GDM1 (cell line): ENCODE measurements at places on chromosomes 12 and 14.

DNA sequence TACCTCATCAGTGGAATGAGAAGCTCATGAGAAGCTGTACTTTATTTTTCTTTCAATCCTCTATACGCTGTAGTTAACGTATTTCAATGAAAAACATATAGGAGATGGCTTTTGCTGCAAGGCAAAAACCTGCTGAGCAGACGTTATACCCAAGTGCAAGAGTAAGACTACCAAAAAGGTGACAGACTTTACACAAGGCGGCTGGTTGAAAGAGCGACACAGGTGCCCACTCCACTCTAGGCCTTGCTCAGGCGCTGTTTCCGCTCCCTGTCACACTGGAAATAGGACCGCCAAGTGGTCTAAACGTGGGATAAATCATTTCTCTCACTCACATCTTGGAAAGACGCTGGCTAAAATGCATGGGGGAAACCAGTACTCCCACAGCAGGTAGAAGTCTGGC lies 54.5 kb downstream of the PPP2R5C start:
- no peak for DNase-seq

DNA sequence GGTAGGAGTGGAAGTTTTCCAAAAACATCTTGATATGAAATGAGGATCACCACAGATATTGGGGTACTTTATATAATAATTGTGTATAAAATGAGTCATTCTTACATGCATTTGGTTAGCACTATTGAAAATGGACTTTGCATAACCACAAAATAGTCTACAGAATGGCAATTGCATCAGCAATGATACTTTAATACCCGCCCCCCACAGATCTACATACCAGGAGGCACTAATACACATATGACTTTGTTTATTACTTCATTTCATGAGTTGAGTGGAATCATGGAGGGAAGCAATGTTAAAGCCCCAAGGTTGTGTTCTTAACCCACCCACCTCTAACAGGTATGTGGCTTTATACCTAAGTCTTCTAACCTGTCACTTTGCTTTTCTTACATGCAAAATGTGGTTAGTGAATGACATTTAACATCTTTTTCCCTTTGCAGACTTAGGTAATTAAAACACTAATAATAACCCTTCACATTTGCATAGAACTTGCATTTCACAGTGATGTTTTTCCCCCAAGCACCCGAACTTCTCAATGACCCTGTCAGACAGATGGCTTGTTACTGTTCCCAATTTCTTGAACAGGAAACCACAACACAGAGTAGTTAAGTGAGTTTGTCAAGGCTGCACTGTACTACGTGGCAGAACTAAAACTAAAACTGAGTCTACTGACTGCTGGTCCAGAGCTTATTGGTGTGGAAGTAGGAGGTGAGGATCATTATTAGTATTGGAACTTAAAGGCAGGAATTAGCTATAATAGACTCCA lies 101.9 kb downstream of the NPAS3 start:
- DNase-seq: no peak

GRCh38 chr12:80491166-80491565 lies 47.1 kb downstream of the PTPRQ start:
- no peak for DNase-seq

DNA sequence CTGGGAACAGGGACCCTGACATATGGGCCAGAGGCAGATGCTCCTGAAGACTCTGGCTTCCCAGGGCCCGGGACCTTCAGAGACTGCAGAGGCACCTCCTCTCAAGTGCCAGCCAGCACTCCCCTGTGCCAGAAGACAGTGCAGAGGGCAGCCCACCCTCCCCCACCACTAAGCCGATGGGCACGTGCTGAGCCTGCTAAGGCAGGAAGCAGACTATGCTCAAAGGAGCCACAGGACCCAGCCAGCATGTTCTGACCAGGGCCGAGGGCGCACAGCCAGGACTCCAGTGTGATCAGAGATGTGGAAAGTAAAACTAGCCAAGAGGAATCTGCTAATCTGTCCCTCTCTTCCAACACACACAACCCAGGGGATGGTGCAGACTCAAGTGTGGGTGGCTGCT lies 29.8 kb downstream of the DIO3 start:
- DNase-seq: no peak

GRCh38 chr12:56071648-56072047 lies 8.3 kb upstream of the ERBB3 start:
- no peak for DNase-seq

DNA sequence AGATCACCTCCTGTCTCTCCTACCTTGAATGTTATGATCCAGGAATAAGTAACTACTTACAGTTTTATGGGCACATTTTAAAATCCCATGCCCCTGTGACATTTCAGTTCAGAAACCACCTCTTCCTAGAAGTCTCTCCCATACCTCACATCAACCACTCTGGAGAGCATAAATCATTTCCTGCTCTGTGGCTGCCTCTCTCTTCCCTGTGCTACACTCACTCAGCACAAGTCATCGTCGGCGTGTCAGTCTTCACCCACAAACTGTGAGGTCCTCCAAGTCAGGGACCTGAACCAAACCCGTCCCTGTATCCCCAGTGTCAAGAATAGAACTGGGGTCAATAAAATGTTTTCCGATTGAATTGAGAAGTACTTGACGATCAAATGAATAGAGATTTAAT lies 863.3 kb downstream of the BCL11B start:
- no peak for DNase-seq

- DNase-seq: no peak
Measured at GRCh38 chr14:77219591-77219990, 38.0 kb downstream of the TMEM63C start.

GRCh38 chr12:103422746-103423515 lies 72.8 kb downstream of the C12orf42 start:
- no peak for DNase-seq

DNA sequence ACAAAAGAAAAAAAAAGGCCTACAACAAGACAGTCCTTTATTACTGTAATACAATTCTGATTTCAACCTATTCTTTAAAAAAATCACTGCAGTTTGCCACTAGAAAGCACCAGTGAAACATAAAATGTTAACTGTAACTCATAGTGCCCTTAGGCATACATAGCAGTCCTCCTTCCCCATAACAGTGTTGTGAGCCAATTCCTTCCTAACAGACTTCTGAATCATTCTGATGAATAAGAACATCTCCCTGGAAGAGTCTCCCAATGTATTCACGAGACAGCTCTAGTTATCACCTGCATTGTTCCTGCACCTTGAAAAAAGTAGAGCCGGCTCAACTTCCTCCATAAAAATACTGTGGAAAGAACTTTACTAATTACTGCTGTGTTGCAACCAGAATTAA lies 213.6 kb upstream of the FSCB start:
- no peak for DNase-seq

GRCh38 chr14:22210906-22211305 lies 378.1 kb downstream of the DAD1 start:
- no peak for DNase-seq

GRCh38 chr12:111337371-111337770 lies 31.5 kb downstream of the PHETA1 start:
- DNase-seq: no peak

DNA sequence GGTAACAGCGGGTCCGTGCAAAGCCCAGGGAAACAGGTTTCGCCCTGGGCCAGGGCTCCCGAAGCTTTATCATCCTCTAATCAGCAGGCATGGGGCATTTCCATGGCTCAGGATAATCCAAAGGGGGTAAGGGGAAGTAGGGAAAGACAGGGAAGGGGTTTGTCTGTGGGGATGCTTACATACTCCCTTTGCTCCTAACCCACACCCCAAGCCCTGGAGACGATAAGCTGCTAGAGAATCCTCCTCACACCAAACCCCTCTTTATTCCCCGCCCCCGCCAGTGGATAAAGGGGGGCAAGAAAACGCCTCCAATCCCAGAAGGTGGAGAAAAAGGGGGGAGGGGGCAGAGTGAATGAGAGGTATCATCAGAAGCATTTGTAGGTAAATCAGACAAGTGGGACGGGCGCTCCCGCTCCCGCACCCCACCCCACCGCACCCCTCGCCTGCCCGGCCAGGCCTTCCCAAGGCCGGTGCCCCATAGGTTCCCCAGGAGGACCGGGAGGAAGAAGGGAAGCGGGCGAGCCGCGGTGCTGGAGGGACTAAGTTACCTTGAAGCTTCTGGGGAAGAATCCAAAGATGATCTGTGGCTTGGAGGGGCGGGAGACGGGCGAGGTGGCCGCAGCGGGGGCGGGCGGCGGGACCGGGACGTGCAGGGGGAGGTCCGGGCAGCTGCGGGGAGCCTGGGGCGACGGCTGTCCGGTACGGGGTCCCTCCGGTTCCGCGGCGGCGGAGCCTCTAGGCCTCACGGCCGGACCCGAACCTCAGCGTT lies 762 bp downstream of the PPP2R5E start:
- DNase-seq: no peak

DNA sequence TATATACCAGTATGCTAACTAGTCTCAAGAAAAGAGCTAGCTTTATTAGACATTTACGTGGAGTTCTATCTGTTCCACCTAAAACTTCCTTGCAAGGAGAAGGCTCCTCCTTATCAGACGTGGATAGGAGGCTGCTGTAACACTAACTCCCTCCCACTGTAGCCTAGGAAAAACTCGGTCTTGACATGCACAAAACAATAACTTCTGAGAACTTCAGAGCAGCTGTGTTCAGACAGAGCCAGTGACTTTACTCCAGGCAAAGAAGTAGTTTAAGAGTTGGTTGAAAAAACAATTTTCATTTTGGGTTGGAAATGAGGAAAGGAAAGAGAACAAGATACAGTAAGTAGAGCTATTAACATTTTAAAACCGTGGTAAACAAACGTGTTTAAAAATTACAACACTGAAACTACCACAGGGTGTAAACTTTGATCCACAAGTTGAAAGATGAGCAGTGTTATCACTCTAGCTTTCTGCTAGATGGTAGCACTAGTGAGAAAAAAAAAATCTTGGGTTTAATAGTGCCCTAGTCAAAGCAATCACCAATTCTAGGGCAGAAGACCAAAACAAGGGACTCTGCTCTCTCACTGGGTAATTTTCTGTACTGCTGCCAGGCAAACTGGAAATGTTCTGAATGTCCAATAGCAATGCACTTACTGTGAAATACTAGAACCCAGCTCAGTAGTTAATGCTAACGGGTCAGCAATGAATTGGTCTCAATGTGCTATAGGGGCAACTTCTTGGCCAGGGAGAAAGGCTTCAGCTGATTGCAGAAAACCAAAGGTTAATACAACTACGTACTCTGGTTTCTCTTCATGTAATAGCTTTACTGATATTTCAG lies 2.4 kb downstream of the ATF7 start:
- no peak for DNase-seq

DNA sequence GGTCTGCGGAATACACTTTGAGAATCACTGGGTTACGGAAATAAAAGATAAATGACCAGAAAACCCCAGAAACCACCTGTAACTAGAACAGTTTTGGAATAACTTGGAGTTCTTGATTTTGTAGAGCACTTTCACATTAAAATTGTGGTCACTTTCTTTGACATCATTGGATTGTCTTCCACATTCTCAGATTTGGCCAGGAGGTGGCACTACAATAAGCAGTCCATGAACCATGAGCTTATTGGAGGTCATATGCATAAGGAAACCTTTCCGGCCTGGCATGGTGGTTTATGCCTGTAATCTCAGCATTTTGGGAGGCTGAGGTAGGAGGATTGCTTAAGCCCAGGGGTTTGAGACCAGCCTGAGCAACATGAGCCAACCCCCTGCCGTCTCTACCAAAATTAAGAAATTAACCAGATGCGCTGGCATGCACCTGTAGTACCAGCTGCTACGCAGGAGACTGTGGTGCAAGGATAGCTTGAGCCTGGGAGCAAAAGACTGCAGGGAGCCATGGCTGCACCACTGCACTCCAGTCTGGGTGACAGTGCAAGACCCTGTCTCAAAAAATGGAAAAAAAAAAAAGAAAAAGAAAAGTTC lies 107.7 kb upstream of the CAND1 start:
- peak; percentile 1 for DNase-seq

DNA sequence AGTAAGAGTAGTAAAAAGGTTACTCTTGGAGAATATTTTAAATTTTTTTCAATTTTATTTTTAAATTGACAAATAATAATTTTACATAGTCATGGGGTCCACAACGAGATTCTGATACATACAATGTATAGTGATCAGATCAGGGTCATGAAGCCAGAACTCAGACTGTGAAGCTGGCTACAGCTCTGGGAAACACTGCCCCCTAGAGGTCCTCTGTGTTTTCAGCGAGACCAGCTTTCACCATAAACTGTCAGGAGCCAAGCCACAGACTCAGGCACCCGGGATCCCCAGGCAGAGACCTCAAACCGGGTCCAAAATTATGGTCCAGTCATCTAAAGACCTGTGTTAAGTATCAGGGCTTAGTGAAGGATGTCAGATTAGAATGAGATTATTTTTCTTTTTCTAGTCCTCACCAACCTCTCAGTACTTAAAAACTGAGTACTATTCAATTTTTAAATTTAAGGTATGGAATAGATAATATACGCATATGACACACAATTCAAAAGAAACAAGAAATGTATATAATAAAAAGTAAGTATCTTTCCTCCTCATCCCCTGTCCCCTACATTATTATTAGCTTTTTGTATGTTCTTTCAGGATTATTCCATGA lies 397.1 kb downstream of the MDGA2 start:
- peak; percentile 22 for DNase-seq

DNA sequence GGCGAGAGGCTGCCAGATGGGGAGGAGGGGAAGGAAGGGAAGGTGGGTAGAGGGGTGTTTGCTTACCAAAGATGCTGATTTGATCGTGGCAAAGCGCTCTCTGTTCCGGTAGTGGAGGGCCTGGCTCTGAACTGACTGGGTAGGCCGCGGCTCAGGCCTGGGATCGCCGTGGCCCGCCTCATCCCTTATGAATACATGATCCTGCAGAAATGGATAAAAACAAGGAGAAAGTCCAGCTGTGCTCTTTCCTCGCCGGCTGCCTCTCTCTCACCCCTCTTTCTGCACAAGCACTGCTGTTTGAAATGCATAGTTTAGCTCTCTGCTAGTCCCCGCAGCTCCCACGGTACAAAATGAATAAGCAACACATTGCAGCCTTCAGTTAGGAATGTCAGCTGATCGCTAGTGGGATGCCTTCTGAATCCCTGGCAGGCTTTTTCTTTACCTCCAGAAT lies 53.8 kb downstream of the PEBP1 start:
- DNase-seq: no peak

DNA sequence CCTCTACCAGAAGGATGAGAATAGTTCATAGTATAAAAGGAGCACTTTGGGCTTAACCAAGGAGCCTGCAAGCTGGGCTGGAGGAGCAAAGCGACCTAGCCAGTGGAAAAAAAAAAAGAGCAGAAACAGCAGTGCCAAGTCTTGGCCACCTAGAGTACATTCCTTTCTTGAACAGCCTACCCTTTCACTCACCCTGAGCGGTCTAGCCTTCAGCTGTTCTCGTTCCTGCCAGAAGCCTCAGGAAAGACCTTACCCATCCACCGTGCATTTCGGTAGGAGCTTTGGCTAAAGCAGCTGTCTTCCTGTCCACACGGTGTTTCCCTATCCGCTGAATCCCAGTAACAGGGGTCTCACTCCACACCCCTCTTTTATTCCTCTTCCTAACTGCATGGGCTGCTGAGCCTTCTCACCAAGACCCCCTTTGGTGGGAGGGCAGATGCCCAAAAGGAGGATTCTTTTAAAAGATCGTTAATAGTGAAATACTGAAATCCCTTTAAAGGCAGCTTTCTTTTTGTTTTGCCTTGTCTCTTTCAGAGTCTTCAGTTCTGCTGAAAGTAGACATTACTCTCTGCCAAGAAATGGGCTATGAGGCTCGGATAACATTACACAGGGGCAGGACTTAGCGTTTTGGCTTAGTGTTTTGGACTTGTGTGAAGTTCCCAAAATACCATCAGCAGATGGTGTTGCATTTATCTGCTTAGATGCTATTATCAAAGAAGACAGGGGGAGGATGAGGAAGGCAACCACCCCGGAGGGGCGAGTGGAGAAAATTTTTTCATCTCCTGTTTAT lies 88.5 kb upstream of the METAP2 start:
- DNase-seq: no peak
